Stimulated activated CD8-positive, alpha-beta memory T cell treated with anti-CD3 and anti-CD28 coated beads, Interleukin-2, amount 100 ng/mL, for 1 hour (primary cell): ENCODE measurements at places on chromosomes 4 and X.

GRCh38 chrX:98357146-98357545 is 1473.4 kb downstream of the RPA4 start:
- no peak for DNase-seq

DNA sequence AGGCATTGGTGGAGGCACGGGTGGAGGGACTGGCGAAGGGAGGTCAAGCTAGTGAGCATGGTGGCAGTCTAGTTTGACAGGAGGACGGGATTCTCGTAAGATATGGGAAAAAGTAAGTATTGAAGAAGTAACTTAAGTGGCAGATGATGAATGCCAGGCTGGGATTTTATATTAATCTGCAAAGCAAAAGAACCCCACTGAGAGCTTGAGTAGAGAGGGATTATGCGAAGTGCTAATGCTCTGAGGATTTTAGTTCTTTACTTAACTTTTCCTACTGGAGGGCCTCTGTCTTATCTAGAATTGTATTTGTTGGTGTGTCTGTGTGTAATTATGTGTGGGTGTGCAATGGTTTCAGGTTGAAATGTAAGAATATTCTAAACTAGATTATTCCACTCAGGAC is 327.9 kb downstream of the FAT4 start:
- DNase-seq = no peak

GRCh38 chrX:15600745-15601144 is at the start of gene ACE2:
TSS of gene ACE2 (minus strand) at chrX:15600960. CDS start at chrX:15600911, 49 bp downstream.
- DNase-seq = no peak

- no peak for DNase-seq
These were observed 708.9 kb downstream of the IL1RAPL1 start for GRCh38 chrX:29295987-29296680.

- DNase-seq = no peak
These were observed 570.4 kb downstream of the PRR32 start for GRCh38 chrX:127389900-127390299.

GRCh38 chr4:156291317-156291716 is 337.7 kb upstream of the CTSO start:
- no peak for DNase-seq

DNA sequence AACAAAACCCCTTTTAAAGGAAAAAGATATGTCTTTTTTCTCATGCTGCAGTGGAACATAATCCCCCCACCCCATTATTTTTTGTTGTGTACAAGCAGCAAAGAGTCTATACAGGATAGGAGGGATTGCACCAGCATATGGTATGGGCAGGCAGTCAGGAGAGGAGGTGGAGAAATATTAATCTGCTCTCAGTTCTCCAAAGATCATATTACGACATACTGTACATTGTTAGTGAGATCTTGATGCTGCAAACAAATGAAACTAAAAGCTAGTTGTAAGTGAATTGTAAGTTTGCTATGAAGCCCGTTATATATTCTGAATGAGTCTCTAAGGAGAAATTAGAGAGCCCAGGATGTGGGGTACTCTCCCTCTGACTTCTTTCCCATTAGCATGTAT is 75.3 kb downstream of the RAPGEF2 start:
- no peak for DNase-seq
